ENCODE measurements at places on chromosomes 5 and 9. TPM values are rescaled to one million over a fixed set of nuclear protein-coding genes. Genes with fewer than 3 reads are reported as not detected.

The IFNA2 gene
- polyA plus RNA-seq = not detected

The C9orf50 gene
- not detected for polyA plus RNA-seq

The FIBCD1 gene
- 0.06 TPM for polyA plus RNA-seq

The ZDHHC11 gene
- 4.0 TPM for polyA plus RNA-seq

The CCNJL gene
- polyA plus RNA-seq = 0.59 TPM

The GOLM1 gene
- 1.4 TPM for polyA plus RNA-seq

The MARCHF11 gene
- polyA plus RNA-seq = not detected

The OTP gene
- not detected for polyA plus RNA-seq

The PCDHA10 gene
- 0.02 TPM for polyA plus RNA-seq

The PCDHAC1 gene
- polyA plus RNA-seq = not detected

The ZFP2 gene
- 0.86 TPM for polyA plus RNA-seq

The EPB41L4B gene
- 1.3 TPM for polyA plus RNA-seq

The PCDHGB5 gene
- 1.7 TPM for polyA plus RNA-seq

The HNRNPK gene
- 299 TPM for polyA plus RNA-seq

The JAKMIP2 gene
- polyA plus RNA-seq = 0.10 TPM

The EDIL3 gene
- polyA plus RNA-seq = 2.7 TPM

The DNAJB5 gene
- 8.9 TPM for polyA plus RNA-seq

The FBXO10 gene
- polyA plus RNA-seq = 3.0 TPM

The PCDHA4 gene
- polyA plus RNA-seq = 0.05 TPM

The RIMOC1 gene
- polyA plus RNA-seq = 6.6 TPM

The THBS4 gene
- polyA plus RNA-seq = 1.0 TPM

The PCDHA9 gene
- 0.02 TPM for polyA plus RNA-seq

The GPX8 gene
- 3.0 TPM for polyA plus RNA-seq

The EQTN gene
- polyA plus RNA-seq = not detected

The EIF4E1B gene
- polyA plus RNA-seq = not detected

The NIPAL4 gene
- polyA plus RNA-seq = 15.1 TPM

The PCDHB16 gene
- 0.08 TPM for polyA plus RNA-seq

The GABRA6 gene
- polyA plus RNA-seq = not detected

The ADAMTS2 gene
- polyA plus RNA-seq = 1.4 TPM

The GARIN3 gene
- not detected for polyA plus RNA-seq

The GIN1 gene
- 2.2 TPM for polyA plus RNA-seq

The SPAAR gene
- polyA plus RNA-seq = 0.33 TPM

The PDE6A gene
- 1.5 TPM for polyA plus RNA-seq

Measured in esophagus (tissue), 2 donors.